ENCODE measurements at places on chromosomes 2 and 18.

GRCh38 chr2:50895041-50895440, 136.9 kb downstream of the NRXN1 start:
- DNase-seq = no peak

DNA sequence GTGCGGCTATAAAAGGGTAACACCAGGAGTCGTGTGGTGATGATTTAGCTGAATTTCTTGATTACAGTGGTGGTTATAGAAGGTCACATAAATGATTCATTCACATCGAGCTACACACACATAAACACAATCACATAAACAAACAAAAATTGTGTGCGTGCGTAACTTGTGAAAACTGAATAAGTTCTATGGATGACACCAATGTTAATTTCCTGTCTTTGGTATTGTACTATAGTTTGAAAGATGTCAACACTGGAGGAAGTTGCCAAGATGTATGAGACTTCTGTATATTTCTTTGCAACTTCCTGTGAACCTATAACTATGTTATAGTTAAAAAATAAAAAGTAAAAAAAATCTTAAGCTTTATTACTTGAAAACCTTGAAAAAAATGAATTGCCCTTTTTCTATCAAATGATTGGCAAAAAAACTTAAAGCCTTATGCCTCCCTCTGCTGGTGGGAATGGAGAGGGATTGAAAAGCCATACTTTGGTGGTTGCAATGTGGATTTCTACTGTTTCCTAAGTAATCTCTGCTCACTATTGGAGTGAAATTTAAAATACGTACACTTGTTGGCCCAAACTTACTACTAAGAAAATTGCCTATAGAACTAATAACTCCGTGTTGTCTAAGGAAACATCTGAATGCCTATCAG, 227.7 kb downstream of the RPIA start:
- peak; percentile 37 for DNase-seq

DNA sequence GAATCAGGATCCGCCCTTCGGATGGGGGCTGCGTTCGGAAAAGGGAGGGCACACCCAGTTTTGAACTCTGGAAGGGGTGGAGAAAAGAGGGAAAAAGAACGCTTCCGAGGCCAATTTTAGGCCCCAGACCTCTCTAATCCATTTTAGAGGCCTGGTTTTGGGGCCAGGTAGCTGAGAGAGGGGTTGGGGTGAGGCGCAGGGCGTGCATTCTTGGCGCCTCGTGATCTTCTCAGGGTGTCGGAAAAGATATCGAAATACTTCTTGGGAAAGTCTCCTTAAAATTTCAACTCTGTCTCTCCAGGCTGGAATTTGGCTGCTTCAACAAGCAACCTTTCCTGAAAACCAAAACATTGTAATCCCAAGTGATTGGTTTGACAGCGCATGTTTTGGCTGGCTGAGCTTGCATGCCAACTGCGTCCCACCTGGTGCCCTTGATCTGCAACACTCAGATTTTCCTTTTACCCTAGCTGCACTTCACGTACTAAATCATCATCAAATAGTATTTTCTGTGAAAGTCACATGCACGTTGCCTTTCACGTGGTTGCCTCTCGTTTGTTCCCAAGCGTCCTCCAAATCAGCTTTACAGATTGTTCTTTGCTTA, 864 bp upstream of the XPO1 start:
- peak; percentile 45 for DNase-seq

- DNase-seq = peak; percentile 89
Measured at GRCh38 chr2:74206180-74206688, 7.8 kb downstream of the MTHFD2 start.

DNA sequence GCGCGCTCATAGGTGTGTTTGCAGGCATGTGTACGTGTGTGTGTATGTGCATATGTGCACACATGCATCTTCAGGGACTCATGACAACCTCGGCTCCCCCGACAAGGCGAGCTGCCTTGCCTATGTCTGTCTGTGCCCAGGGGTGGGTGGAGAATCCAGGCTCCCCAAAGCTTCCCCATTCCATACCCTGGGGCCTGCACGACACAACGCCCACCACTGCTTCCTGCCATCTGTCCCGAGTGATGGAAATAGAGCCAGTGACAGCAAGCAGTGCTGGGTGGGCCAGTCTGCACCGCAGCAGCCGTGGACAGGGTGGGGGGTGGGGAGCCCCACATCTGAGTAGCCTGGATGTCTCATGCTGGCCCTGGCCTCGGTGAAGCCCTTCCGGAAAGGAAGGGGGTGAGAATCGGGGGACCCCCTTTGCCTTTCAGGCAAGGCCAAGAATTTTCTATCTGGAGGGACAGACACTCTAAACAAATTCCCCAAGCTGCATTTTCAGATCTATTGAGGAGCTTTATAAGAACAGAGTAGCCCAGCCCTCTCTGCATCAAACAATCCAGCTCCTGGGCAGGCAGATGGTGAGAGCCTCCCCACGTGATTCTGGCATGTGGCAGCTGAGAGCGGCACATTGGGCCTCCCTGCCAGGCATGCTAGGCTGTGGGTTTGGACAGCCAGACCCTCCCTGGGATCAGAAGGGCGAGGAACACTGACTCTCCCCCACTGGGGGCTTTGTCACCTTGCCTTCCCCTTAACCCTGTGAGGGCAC, 4.9 kb downstream of the KCNIP3 start:
- DNase-seq = no peak

GRCh38 chr18:44887227-44887631, 206.5 kb downstream of the SETBP1 start:
- DNase-seq = peak; percentile 79

DNA sequence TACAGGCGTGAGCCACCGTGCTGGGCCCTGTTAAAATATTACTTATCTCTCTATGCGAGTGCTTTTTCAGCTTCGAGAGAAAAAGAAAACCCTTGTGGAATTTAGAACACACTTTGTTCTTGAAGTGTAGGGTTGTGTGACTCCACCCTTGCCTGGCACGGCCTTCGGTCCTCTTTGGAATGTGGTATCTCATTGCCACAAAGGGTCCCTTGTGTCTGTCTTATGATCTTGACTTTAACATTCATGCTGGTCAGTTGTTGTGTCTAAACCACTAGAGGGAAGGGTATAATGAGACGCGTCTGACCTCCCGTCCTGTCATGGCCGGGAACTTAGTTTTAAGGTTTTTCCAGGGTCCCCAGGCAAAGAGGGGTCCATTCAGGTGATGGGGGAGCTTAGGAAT, 246.4 kb downstream of the VAPA start:
- DNase-seq = no peak

DNA sequence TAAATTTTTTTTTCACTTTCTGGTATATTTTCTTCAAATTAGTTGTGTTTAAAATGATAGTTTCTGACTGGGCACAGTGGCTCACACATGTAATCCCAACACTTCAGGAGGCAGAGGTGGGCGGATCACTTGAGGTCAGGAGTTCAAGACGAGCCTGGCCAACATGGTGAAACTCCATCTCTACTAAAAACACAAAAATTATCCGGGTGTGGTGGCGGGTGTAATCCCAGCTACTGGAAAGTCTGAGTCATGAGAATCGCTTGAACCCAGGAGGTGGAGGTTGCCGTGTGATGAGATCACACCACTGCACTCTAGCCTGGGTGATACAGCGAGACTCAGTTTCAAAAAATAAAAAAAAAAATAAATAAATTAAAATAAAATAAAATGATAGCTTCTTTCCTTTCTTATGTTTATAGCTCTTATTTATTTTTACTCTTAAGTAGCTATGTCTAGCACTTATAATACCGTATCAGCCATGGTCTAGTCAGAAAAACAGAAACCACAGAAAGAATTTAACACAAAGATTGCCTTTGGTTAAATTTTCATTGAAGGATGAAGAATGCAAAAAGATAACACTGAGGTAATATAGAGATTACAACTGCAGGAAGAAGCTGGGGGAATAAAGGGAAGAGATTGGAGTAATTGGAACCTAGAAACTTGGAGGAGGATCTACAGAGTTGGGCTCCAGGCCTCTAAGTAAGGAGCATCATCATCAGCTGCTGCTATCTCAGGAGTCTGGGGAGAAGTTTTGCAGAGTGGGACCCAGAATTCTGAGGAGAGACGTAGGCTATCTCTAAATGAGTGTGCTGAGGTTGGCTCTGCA, 54.7 kb upstream of the MBOAT2 start:
- peak; percentile 95 for DNase-seq

- DNase-seq = no peak
Measured at GRCh38 chr2:144166743-144167142, 353.2 kb downstream of the ZEB2 start.

DNA sequence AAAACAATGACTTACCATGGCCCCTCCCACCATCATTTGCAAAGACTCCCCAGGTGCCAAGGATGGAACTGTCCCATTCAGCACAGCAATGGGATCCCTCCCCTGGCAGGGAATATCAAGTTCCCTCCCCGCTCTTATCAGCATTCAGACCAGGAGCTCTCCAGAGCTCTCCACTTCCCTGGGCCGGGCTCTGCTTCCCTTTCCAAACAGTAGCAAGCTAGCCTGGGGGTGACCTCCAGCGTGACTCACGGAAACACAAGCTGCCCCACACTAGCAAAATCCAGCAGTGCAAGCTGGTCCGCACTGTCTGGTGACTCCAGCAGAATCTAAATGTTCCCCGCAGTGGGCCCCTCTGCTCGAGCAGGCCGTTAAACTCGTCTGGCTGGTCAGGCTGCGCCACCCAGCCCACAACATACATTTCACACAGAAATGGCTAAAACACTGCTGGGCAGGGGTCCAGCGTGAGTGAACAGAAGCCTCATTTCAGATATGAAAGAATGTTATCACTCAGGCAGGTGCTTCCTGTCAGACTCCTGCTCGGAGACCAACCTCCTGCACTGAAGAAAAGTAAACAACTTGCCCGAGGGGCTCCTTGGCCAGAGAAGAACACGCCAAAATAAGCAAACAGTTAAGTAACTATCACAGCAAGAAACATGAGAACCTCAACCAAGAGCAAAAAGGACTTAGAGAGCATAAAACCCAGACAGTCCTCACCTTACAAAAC, 33.9 kb downstream of the STAT1 start:
- peak; percentile 78 for DNase-seq

DNA sequence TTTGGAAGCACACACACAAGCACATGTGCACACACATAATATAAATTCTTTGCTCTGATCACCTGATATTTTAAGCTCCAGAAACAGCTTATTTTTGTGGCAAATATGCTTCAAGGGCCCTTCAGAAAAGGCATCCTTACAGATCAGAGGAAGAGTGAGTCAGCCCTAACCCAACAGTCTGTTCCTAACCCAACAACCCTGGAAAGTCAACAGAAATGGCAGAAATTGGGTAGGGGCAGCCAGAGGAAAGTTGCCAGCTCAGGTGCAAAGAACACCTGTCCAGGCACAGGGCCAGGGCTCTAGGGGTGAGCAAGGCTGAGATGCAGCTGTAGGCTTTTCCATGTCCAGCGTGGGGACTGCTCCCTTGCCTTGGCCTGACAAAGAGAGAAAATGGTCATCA, 6.4 kb upstream of the NCKAP5 start:
- no peak for DNase-seq

GRCh38 chr18:45026162-45026561, 345.5 kb downstream of the SETBP1 start:
- DNase-seq = no peak

DNA sequence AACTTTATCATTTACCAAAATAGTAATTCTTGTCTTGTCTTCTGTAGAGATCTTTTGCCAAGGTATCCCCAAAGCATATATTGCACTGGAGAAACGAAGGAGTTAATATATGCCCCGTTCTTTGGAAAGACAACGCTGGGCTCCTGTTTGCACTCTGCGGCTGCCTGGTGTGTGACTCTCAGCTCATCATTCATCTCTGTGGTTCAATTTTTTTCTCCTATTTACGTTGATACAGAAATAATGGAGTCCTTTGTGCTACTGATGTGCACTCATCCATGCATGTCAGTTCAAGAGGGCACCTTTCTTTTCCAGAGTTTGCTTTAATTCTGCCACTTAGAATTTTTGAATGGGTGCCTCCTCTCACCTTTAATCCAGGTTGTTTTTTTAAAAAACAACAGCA, 655.5 kb downstream of the DCDC2C start:
- no peak for DNase-seq

- no peak for DNase-seq
Measured at GRCh38 chr2:66024391-66024790, 410.5 kb upstream of the MEIS1 start.

- peak; percentile 74 for DNase-seq
Measured at GRCh38 chr2:229800997-229801754, 86.8 kb upstream of the DNER start.

- peak; percentile 79 for DNase-seq
Measured at GRCh38 chr2:105919826-105920225, 175.1 kb downstream of the NCK2 start.

- no peak for DNase-seq
Measured at GRCh38 chr2:143157001-143157400, 27.8 kb downstream of the ARHGAP15 start.

DNA sequence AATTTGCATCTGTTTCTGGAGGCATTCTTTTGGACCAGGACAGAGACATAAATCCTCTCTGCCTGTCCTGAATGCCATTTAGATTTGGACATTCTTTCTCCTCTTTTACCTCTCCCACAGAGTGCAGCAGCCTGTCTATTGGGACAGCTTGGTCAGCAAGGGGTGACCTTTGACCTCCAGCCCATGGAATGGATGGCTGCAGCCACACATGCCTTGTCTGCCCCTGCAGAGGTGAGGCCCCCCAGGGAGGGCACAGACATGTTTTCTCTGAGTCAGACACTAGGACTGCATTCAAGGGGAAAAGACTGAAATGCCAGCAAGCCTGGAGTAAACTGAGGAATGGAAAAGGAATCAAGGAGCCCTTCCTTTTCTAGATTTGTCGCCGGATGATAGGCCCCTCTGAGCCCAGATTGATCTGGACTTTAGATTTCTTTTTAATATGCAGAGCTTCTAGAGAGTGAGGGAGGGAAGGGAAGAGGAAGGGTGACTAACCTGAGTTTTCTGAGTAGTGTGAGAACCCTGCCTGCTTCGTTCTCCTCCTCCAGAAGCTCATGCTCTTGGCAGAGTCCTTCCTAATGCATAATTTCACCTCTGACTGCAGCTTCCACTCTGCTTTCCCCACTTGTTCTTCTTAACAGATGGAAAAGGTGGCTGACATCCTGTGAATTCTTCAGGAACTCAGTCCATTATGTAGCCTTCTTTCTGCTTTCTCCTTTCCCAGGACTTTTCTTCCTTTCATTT, 16.1 kb upstream of the TTLL4 start:
- DNase-seq = peak; percentile 47

DNA sequence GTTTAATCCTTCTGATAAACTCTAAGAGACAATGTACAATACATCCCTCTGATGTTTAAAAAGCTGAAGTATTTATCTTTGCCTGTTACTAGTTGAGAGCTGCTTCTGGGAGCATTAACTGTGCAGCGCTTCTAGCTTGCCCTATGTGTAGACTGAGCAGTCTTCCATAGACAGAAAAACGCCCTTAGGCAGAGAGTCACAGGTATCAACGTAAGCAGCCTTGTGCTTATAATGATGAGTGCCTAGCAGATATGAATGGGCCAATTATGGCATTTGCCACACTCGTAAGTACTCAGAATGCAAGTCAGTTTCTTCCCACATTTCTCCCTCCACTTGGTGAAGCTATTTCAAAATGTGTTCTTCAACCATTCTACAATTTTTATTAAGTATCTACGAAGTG, 731.1 kb upstream of the SLC8A1 start:
- no peak for DNase-seq

- peak; percentile 73 for DNase-seq
Measured at GRCh38 chr2:240435457-240435947, at the start of gene GPC1. Gene GPC1, plus strand, starts transcription at chr2:240435663. Its CDS starts 256 bp downstream, at chr2:240435919.

Data from cardiac fibroblast (primary cell).